ENCODE measurements at places on chromosomes 16 and 17.

DNA sequence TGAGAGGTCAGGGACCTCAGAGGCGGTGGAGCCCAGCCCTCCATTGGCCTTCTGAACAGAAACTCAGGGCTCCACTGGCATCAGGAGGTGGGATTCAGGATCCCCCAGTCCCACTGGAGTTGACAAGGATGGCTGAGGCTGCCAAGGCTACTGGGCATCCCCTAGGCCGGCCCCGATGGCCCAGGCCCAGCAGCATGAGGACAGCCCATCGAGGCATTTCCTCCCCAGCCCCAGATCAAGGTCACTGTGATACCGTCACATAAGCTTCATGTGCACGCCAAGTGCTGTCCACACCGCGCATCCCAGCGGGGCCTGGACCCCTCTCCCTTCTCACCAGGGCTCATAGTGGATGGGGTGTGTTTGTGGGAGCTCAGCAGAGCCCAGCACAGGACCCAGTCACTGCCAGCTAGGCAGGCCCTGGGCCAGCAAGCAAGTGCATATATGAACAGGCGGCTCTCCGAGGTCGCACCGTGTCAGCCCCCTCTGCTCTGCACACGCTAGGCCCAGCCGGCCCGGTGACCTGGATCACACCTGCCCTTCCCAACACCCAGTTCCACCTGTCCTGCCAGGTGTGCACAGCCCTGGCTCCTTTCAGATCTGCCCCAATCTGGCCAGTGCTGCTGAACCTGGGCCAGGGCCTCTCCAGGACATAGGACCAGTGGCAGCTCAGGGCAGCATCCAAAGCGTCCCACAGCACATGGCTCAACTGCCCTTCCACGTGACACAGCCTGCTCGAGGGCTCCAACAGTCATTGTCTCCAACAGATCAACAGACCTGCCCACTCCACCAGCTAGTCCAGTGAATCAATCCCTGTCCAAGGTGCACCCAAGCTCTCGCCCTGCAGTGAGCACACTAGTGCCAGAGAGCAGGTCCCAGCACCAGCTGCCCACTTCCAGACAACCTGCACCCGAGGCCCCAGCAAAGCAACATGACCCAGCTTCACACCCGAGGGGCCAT lies 32.8 kb upstream of the RASD1 start:
- DNase-seq = no peak

DNA sequence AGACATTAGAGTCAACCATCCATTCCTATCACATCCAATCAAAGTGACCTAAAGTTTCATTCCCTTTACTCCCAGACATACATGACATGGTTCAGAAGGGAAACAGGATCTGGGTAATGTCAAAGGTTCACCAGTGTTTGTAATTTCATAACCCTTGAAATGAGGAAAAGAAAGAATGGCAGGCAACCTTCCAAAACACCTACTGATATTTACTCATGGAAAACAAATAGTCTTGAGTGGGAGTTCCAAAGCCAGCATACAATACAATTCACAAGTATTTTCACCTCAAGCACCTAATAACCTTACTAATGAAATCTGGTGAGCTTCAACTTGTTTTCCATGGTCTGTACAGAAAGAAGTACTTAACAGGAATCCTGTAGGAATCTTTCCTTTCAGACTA lies 72.5 kb upstream of the AXIN2 start:
- no peak for DNase-seq

GRCh38 chr17:36602030-36602748 lies 806 bp downstream of the MRM1 start:
- no peak for DNase-seq

DNA sequence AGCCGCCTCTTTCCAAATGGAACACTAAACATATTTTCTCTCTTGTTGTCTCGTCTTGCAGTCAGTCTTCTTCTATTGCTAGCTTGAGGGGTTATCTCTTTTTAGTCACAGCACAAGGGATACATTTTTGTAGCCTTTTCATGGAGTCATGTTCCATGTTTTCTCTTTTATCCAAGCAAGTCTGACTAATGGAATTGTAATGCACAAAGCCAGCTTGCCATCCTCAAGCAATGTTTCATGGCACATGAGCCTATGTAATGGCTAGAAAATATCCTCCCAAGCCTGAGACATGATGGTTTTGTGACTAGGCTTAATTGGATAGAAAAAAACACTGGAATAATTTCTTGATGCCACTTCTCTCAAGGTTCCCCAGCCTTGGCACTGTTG lies 414.6 kb upstream of the GOT2 start:
- no peak for DNase-seq

DNA sequence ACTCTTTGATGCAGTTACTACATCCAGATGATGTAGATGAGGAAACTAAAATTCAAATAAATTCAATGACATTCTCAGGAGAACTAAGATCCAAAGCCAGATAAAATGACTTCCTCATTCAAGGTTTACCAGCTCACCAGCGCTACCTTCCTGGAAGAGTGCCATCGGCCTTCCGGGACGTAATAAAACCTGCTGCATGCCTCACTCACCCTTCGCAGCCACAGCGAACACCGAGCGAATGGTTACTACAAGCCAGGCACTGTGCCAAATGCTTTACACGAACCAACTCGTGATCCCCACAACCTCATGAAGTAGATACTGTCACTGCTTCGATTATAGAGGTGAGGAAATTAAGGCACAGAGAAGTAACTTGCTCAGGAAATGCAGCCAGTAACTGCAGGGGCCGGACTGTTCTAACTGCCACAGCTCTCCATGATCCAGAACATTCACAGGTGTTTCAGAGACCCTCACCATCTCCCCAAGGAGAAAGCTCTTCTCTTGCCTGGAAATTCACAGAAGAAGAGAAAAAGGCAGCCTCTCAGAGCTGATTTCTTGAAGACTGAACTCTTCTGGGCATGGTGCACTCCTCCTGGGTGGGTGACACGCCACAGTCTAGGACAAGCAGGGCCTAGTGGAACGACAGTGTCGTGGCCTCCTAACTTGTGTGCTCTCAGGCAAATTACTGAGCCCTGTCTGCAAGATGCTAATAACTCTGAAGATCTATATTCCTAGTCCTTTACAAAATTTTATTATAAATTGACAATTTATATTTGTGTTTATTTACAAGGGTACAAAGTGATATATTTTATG lies 46.8 kb downstream of the HIC1 start:
- peak; percentile 89 for DNase-seq

- no peak for DNase-seq
Observed at GRCh38 chr16:73149334-73149733, 101.4 kb upstream of the ZFHX3 start.

- DNase-seq = no peak
Observed at GRCh38 chr16:64184156-64184555, 937.7 kb downstream of the CDH11 start.

DNA sequence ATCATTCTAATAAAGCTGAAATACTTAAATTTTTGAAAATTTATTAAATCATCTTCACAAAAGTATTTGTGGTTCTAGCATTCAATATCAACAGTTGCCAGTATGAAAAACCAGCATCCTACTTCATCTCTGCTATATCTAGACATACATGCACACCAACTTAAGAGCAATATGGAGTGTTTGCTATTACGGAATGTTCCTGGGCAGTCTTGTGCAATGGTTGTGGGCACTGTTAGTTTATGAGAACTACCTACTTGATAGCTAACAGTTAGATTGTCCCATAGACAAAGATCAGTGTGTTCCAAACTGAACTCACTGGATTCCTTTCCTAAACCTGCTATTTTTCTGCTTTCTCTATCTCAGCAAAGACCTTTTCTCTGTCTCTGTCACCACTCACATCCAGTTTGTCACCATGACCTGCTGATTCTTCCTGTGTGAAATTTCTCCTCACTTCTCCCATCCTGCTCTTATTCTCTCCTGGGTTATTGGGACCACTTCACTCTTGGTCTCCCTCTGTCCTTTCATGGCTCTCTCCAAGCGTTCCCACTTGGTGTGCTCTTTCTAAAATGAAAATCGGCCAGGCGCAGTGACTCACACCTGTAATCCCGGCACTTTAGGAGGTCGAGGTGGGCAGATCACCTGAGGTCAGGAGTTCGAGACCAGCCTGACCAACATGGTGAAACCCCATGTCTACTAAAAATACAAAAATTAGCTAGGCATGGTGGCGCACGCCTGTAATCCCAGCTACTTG lies 27.7 kb downstream of the CNTROB start:
- DNase-seq = peak; percentile 16

DNA sequence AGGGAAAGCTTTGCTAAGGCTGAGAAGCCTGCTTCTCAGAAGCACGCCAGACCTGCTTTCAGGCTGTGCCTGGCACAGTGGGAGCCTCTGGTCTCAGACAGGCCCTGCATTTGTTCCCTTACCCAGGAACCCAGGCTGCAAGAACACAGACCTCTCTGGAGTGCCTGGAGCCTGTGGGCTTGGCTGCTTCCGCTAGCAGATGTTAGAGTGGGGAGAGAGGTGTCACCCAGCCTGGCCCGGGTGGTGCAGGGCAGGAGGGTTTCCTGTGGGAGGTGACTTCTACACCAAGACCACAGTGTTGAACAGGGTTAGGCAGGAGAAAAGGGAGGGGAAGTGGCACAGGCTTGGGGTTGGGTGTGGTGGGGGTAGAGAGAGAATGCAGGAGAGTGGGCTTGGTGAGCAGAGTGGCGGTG lies 35.8 kb upstream of the ADGRG1 start:
- no peak for DNase-seq

DNA sequence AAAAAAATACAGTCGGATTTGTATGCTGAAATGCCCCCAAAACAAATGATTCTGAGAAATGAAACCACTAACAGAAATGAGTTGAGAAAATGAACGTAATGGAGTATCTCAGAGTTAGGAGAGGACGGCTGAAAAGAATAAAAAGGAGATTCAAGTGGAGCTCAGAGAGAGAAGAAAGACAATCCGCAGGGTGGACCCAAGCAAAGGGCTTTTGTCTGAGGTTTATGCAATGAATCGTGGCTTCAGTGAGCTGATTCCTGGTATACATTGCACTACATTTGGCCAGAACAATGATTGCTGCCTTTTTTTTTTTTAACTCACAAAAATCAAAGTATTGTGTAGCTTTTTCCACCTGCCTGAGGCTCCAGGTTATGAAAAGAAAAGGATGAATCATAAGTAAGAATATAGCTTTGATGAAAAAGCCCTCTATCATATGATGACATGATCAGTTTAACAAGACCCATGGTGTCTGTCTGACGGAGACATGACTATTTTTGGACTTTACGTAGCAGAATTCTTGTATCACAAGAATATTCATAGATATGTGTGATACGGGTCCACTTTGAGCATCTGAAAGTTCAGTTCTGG lies 4.4 kb upstream of the MED9 start:
- DNase-seq = no peak
